ENCODE measurements at places on chromosomes 3 and 15. TPM values are rescaled to one million over a fixed set of nuclear protein-coding genes. Genes with fewer than 3 reads are reported as not detected.

The DLG1 gene
- total RNA-seq = 66.0 TPM

The WDR93 gene
- not detected for total RNA-seq

The PLSCR2 gene
- total RNA-seq = not detected

The NMNAT3 gene
- total RNA-seq = 0.60 TPM

DNA sequence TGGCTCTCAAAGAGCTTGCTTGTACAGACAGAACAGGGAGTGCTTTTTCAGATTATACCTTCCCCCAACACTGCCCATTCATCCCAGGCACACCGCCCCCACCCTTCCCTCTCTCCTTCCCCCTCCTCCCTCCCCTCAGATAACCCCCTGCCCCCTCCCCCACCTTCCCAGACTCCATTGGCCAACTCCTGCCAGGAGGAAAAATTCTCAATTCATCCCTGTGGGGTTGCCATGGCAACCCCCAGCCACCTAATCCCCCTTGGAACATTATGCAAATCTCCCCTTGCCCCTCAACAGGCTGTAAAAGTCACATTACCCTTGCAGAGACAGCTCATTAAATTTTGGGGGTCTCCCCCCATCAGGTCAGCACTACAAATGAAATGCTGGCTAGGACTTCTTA lies 14.3 kb downstream of the TLE3 start:
- no peaks in the 10 kb centered on the region for H3K4me1 ChIP-seq
- peaks cover 16% of the 10 kb centered on the region for H3K36me3 ChIP-seq
- no peak for DNase-seq
- no peaks in the 10 kb centered on the region for H3K27me3 ChIP-seq
- H3K4me3 ChIP-seq = no peak overlapping the region

- no peaks in the 10 kb centered on the region for H3K4me1 ChIP-seq
- no peak overlapping the region for H3K27ac ChIP-seq
- peaks cover 4% of the 10 kb centered on the region for H3K27me3 ChIP-seq
- H3K4me3 ChIP-seq = no peak overlapping the region
- H3K36me3 ChIP-seq = no peaks in the 10 kb centered on the region
Observed at GRCh38 chr15:61243983-61244593, 15.0 kb upstream of the RORA start.

The THPO gene
- not detected for total RNA-seq

GRCh38 chr3:43768381-43768973 lies 77.7 kb downstream of the ABHD5 start:
- H3K4me3 ChIP-seq = no peak overlapping the region
- H3K36me3 ChIP-seq = no peaks in the 10 kb centered on the region
- DNase-seq = peak; percentile 58

The NUDT16 gene
- total RNA-seq = 29.7 TPM

GRCh38 chr3:44932986-44933944 lies 42.7 kb downstream of the ZDHHC3 start:
- H3K36me3 ChIP-seq = no peaks in the 10 kb centered on the region
- DNase-seq = peak; percentile 9
- no peak overlapping the region for H3K4me3 ChIP-seq
- H3K27ac ChIP-seq = peak overlapping the region; percentile 65
- H3K27me3 ChIP-seq = no peaks in the 10 kb centered on the region

- no peak for DNase-seq
- no peaks in the 10 kb centered on the region for H3K4me1 ChIP-seq
- no peak overlapping the region for H3K4me3 ChIP-seq
- peaks cover 8% of the 10 kb centered on the region for H3K27me3 ChIP-seq
Observed at GRCh38 chr15:50107157-50107556, 11.9 kb downstream of the ATP8B4 start.

The HIGD2B gene
- total RNA-seq = not detected

- H3K4me3 ChIP-seq = no peak overlapping the region
- H3K4me1 ChIP-seq = no peaks in the 10 kb centered on the region
- H3K27ac ChIP-seq = no peak overlapping the region
- no peaks in the 10 kb centered on the region for H3K36me3 ChIP-seq
Observed at GRCh38 chr15:28927043-28927442, 41.3 kb downstream of the APBA2 start.

DNA sequence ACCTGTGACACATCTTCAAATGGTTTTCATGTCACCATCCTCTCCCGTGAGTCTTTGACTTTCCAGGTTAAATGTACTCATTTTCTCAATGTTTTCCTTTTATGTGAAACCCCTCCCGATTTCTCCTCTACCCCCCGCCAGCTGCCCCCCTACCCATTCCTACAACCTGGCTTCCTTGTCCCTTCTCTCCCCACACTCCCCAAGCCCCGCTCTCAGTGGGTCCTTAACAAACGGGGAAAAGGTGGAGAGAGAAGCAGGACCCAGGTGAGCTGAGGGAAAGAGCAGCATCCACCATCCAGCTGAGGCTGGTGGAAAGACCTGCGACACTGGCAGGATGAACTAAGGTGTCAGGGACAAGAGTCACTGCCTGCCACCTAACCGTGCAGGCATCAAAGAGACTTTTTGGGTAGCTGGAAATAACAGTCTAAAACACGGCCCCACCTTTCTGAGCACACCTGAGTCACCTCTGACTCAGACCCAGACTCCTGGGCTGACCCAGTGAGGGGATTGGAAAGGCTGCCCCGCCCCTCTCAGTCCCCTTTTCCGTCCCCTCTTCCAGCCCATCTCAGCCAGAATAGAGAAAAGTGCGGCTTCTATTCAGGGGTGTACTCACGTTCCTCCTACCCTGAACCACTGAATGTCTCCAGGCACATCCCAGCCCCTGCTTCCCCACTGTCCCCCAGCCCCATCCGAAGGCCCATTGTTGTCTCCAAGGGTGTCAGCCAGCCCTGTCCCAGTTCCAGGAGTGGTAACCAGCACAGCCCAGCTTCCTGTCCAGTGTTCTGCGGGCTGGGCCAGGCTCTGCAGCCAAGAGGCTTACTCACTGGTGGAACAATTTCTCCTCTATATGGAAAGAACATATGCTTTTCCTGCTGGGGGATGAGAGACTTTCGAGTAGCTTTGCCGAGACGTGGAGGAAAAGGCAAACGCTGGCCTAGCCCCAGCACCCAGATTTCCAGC lies 20.4 kb downstream of the ISG20 start:
- no peak overlapping the region for H3K4me3 ChIP-seq
- peak; percentile 64 for DNase-seq
- H3K27ac ChIP-seq = no peak overlapping the region
